Naive thymus-derived CD4-positive, alpha-beta T cell (primary cell): ENCODE measurements at places on chromosomes 4 and X. TPM values are rescaled to one million over a fixed set of nuclear protein-coding genes. Genes with fewer than 3 reads are reported as not detected.

- H3K27me3 ChIP-seq: no peaks in the 10 kb centered on the region
- H3K27ac ChIP-seq: no peak overlapping the region
- H3K36me3 ChIP-seq: no peaks in the 10 kb centered on the region
Observed at GRCh38 chrX:22534643-22535042, 261.9 kb downstream of the CBLL2 start.

Gene CFAP99
- not detected in 2 replicates for total RNA-seq

GRCh38 chrX:22538580-22538979 is 265.9 kb downstream of the CBLL2 start:
- no peak for DNase-seq
- H3K27me3 ChIP-seq: no peaks in the 10 kb centered on the region
- H3K4me1 ChIP-seq: no peaks in the 10 kb centered on the region
- H3K4me3 ChIP-seq: no peak overlapping the region

Gene NAP1L2
- total RNA-seq: 2.8 TPM

- H3K4me3 ChIP-seq: no peak overlapping the region
- no peaks in the 10 kb centered on the region for H3K36me3 ChIP-seq
- H3K4me1 ChIP-seq: peaks cover 13% of the 10 kb centered on the region
Observed at GRCh38 chr4:110165382-110166286, 32.8 kb downstream of the ELOVL6 start.

GRCh38 chr4:168710353-168710946 is 213.6 kb downstream of the PALLD start:
- no peak overlapping the region for H3K27ac ChIP-seq
- no peak overlapping the region for H3K4me3 ChIP-seq
- DNase-seq: no peak

Gene MAP7D2
- total RNA-seq: 0.13 TPM
